ENCODE measurements at places on chromosomes 4 and X. TPM values are rescaled to one million over a fixed set of nuclear protein-coding genes. Genes with fewer than 3 reads are reported as not detected.
A peak's percentile ranks its signal among the peaks of the same experiment; 100 is the strongest.

DNA sequence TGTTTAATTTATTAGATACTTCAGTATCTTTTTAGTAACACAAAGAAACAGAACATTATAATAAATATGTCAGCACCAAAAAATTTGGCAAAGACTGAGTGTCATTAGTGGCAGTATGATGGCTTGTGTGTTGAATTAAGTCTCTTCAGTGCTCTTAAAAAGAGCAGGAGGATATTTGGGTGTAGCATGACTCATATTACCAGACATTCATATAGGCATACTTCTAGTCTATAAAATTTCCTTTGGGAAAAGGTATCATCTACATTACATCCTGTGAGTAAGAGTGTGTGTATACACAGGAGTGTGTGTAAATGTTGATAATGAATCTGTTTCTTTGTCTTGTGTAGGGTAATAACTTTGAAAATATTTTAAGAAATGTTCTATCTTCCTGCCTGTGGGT lies 135.7 kb downstream of the CNKSR2 start:
- no peak for DNase-seq

CLDN22 gene
- total RNA-seq, result not detected

KLHL13 gene
- 5.9 TPM for total RNA-seq

- DNase-seq, result no peak
Measured at GRCh38 chr4:52993771-52994170, 131.7 kb downstream of the RASL11B start.

DNA sequence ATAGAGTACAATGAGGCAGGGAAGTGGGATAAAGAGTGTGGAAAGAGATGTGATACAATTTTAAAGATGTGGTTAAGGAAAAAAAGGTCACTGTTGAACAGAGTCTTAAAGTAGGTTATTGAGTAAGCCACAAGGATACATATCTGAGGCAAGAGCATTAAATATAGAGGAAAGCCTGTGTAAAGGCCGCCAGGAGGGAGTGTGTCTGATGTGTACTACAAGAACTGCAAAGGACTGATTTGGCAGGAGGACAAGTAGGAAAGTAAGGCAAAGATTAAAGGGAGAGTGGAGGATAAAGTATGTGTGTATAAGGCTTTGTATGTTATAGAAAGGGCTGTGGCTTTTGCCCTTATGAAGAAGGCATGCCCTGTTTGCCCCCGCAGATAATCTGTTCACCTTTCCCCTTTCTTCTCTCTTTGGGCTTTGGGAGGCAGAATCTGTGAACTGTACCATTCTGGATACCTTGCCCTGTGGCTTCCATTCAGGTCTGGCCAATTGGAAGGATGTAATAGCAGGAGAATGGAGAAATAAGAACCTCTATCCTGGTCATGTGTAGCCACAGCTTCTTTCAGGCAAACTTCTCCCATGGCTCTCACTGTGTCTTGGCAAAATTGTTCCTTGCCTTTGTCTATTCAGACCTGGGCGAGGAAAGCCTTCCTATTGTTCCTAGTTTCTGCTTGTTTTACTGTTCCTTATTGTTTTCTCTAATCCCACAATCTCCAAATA lies 68.9 kb upstream of the FAM47B start:
- no peak for DNase-seq

DNA sequence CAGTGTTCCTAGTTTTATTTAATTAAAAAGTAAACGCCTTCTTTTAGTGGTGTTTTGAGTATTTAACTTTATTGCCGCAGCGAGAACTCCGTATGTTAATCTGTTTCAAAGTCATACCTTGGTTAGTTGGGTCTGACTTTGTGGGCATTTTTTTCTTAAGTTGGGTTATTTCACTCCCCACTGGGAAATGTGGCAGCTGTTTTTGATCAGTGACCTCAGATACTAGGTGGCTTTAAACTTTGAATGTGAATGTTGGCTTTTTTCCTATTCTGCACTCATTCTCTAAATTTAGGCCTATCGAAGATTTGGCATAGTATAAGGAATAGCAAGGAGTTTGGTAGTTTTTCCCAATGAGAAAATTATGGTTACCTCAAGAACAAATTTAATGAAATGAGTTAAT lies 85.9 kb downstream of the FIP1L1 start:
- DNase-seq, result no peak

- DNase-seq, result no peak
Measured at GRCh38 chr4:38623260-38623659, 40.7 kb upstream of the KLF3 start.

DNA sequence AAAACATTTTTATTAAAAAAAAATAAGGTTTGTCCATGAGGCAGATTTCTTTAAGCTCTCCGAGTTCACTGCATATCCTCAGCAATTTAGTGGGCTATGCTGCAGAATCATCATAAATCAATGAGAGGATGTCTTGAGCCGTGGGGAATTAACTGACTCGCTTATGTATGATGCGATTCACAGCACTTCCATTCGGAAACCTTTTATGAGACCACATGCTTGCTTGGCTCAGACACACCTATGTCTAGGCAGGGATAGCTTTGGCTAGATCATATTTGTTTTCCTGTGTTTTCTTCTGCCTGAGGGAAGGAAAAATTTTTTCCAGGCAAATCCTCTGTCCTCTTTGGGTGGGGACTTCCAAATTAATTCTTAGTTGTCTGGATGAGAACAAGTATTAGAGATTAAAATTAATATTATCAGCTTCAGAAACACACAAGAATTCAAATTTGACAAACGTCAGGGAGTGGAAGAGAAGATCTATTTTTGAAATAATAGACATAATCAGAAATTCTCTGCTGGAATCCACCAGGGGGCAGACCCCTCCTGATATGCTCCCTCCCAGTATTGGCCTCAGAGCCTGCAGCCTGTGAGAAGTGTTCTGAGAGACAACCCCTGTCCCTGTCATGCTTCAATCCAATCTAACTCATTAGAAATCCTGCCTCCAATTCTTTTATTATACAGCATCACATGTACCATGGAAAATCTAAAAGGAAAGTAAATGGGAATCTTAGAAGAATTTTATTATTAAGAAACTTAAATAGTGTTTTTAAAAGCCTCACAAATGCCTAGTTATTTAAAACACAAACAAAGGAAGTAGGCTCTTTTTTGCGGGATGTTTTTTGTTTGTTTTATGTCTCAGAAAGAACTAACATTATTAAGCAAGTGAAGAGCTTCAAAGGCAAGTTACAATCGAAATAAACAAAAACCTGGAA lies 345.1 kb upstream of the TACR3 start:
- peak; percentile 59 for DNase-seq

SMIM14 gene
- total RNA-seq, result 32.3 TPM

DNA sequence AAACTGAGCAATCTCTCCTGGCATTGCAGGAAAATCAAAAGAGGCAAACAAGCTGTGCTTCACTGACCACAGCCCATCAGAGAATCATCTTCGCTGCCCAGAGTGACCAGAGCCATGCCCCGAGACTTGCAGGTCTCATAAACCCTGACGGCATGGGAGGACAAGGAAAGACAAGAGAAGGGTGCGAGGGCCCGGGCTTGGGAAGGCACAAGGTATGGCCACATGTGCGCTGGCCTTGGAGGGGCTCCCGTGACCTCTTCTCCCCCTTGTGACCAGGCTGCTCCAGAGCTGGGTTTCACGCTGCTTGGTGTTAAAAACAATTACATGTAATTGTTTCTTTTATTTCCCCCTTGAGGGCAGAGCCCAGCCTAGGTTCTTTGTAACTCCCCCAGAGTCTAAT lies 20.8 kb downstream of the DCTD start:
- DNase-seq, result no peak

- DNase-seq, result no peak
Measured at GRCh38 chr4:128917781-128918180, 108.3 kb downstream of the JADE1 start.

- no peak for DNase-seq
Measured at GRCh38 chr4:163731071-163731470, 236.6 kb downstream of the TMA16 start.

GRCh38 chr4:146398896-146399445 lies 122.8 kb downstream of the SLC10A7 start:
- DNase-seq, result no peak

RNF150 gene
- 7.0 TPM for total RNA-seq

DNA sequence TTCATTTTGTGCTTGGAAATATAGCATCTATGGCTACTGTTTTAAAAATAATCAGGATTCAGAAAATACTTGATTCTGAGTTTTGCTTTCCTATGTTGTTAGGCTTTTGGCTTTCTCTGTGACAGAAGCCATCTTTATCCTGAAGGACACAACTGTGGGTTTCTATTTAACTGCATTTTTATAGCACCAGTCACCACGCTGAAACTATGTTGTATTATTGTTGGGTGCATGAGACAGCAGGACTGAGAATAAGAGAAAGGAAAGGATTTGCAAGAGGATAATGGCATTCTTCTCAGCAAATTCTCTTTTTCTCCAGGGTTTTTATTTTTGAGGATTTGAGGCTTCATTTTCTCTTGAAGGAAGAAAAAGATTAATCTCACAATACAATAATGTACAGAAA lies 10.1 kb upstream of the NEUROG2 start:
- no peak for DNase-seq

DNA sequence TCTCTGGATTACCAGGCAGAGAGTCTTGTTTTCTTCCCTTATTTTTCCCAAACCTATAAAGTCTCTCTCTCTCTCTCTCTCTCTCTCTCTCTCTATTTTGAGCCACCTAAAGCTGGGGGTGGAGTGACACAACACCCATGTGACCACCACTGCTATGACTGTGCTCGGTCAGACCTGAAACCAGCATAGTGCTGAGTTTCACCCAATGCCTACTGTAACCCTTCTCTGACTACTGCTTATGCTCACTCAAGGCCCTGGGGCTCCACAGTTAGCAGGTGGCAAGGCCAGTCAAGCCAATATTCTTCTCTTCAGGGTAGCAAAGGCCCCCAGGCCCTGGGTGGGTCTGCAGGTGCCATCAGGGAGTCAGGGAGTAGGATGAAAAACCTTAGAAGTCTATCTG lies 114.7 kb upstream of the ARMCX2 start:
- no peak for DNase-seq

ARMCX1 gene
- total RNA-seq, result 27.4 TPM

GRCh38 chr4:163467082-163467770 lies 6.3 kb downstream of the TKTL2 start:
- DNase-seq, result no peak

DNA sequence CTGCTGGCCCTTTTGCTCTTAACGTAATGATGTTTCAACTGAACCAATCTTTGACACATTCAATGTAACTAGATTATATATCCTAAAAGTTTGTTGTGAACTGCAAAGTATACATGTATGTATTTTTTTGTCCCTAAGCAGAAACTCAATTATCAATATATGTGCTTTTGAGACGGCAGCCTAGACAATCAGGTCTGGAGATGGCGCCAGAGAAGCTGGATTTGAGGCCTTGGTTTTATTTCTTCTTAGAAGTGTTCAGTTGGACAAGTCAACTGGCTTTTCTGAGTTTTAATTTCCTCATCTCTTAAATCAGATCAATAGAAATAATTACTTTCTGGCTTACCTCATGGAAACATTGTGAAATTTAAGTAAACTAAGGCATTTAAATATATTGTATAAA lies 62.5 kb downstream of the DCAF8L1 start:
- DNase-seq, result peak; percentile 9

DNA sequence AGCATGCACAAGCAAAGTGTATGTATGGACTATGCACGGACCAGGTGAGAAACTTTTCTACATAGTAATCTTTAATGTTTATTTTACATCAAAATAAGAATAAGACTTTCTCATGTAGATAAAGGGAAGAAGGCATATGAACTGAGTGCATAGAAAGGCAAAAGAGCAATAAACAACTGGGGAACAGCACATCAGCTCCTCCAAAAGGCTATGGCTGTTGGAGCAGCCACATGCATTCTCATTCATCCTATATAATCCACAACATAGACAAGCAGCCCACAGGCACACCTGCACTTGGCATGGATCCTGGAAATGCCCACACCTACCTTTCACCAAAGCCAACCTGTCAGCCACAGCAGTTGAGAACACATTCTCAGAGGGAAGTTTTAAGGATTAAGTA lies 586.9 kb upstream of the INTU start:
- DNase-seq, result no peak

DNA sequence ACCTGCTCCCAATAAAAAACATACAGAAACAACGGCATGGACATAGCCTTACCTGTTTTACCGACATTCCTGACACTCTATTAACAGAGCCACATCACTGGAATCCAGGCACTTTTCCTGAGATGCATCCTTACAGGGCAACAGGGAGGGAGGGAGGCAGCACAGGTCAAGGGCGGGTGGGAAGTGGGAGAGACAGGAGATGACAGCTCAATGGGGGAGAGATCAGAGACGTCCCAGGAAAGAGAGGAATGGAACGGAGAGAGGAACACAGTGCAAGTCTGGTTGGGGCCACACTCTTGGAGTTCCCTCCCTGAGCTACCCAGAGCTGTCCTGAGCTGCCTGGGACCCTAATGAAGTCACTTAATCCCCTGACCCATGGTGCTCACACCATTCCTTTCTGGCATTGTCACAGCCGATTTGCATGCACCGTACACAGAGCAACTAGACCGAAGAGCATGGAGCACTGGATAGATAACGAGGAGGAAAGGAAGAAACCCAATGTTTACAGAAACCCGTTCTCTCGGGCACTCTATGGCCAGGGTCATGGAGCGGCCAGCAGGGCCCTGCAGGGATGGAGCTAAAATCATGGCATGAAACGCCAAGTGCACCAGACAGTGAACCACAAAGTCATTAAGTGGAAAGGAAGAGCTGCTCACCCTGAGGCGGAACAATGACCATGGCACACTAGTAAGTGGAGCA lies 93.1 kb downstream of the NSUN7 start:
- DNase-seq, result no peak

- no peak for DNase-seq
Measured at GRCh38 chr4:140874056-140874455, 117.9 kb upstream of the TBC1D9 start.

DNA sequence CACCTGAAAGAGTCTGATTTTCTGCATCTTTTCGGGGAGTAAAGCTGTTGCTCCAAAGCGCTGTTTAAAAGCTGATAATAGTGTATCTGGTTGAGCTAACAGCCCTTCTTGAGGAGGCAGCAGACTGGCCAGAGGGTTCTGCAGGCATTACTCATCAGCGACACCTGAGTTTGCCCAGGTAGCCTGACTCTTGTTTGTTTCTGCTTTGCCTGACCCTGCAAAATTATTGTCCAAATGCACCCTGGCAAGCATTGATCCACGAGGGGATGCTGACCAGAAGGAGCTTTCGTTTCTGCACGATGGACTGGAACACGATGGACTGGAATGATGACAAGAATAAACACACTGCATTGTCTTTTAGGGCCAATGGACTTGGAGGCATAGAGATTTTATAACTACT lies 6.2 kb downstream of the CD99 start:
- DNase-seq, result no peak

DNA sequence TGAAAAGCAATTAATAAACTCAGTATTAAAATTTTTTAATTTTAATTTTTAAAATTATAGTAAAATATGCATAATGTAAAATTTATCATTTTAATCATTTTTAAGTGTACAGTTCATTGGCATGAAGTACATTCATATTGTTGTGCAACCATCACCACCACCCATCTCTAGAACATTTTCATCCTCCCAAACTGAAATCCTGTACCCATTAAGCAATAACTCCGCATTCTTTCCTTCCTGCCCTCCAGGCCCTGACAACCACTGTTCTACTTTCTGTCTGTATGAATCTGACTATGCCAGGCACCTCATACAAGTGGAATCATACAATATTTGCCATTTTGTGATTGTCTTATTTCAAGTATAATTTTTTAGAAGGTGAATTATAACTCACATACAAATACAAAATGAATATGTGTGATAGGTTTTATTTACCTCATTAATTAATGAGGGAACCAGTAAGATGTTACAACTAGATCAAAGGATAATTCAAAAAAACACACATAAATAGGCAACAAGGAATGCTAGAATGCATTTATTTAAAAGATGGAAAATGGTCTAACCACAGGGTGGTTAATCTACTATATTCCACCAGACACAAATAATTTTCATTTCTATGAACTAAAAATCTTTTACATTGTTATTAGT lies 13.1 kb upstream of the AFF1 start:
- no peak for DNase-seq

FRMPD3 gene
- total RNA-seq, result 1.7 TPM

H2BW1 gene
- total RNA-seq, result not detected

PIN4 gene
- total RNA-seq, result 8.8 TPM

All from WTC11 (cell line).